ENCODE measurements at places on chromosomes 6 and 20.

DNA sequence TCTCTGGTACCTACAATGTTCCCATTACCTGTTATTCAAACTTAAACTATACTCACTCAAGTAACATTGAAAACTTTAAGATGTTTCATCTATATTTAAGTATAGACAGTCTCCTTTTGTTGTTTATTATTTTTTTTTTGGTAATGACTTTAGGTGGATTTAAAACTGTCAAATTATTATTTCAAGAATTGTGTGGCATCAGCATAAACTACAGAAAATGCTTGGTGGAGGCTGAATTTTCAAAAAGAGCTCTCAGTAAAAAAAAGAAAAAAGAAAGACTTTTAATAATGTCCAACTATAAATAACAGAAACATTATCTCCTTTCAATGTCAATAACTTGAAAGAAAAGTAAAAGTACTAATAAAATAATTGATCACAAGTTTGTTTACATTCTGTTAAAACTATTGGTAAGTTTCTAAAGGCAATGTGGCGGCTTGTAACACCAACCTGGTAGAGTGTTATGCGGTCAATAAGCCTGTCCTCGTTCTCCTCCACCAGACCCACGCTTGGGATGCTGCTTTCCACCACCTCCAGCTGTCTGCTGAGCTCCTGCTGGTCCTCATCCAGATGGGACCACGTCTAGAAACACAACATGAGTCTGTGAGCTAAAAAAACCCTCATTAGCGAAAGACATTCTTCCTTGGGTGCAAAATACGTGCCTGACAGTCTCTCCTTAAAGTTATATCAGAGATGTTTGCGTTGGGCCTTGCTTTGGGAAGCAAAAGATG, 400.6 kb downstream of the SYNE1 start:
- no peak for DNase-seq

DNA sequence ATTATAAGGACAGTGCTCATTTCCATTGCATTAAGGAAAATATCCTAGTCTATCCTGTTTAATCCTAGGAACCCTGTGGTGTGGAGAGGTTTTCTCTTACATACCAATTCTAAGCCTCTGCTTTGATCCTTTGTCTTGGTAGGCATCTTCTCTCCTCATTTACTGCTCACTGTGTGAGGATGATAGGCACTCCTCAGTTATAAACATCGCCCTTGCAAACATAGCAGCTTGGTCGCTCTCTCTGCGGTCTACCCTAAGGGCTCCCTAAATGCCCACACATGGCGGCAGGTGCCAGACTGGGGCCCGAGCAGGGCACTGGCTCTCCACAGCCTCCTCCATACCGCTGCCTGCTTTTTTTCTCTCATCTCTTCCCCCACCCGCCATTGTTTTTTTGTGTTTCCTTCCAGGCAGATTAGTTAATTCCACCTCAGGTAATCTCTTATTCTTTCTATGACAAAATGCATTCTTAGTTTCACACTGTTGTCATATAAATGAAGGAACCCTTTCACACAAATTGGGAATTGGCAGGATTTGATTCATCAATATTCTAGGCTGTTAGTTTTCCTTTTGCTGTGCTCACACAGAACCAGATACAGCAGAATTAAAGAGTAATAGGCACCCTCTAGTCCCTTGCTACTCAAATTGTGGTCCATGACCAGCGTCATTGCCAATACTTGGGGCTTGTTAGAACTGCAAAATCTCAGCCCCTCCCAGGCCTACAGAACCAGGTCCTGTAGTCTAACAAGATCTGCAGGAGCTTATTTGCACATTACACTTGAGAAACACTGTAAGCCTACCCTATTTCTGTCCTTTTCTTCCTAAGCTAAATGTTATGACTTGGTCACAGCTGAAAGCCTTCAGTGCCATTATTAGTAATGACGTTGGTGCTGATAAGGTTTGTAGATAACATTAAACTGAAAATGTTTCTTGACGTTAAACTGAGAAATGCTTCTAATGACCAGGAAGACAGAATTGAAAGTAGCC, 36.3 kb downstream of the CARMIL1 start:
- no peak for DNase-seq

DNA sequence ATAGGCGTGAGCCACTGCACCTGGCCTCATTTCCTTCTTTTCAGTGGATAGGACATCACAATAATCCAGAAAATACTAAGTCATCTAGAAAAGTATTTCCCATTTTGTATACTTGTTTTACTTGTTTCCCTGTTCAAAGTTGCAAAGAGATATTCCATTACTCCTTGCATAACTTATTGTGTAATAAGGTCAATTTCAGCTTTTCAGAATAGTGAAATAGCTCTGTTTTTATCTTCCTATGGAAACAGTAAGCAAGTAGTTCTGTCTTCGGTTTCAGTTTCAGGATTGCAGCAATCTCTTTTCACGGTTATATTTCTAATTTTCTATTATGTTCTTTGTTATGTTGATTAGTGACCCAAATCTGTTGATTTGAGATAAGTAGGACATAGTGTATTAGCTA, 6.0 kb downstream of the STX11 start:
- no peak for DNase-seq

DNA sequence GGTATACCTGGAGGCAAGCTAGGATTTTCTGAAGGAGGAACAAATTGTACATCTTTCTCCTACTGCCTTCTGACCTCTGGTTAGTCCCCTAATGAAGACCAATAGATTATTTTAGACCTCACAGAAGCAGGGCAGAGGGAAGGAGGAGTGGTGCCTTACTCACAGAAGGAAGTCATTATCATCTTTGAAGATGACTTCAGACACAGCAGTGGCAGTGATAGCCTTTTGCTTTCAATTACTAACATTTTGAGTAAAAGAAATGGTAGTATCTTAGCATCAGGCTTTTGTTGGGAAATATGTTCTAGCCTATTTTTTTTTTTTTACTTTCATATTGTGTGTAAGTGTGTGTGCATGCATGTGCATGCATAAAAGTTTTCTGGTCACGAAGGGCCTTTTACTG, 164.2 kb upstream of the PLN start:
- no peak for DNase-seq

DNA sequence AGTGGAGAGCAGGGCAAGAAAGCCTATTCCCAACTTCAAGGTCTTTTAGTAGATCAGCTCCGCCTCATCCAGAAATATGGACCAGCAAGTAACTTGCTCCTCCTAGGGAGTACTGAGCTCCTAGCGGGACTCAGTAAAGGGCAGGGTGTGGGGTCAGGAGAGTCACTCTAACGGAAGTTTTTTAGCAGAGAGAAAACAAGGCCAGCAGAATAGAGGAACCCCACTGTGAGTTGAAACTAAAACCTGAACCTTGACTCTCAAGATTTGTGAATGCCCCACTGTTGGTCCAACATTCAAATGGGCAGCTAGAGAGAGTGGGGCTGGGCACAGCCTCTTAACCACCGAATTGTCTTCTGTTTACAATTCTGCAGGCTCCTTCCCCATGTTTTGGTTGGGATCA, 244.8 kb downstream of the FARS2 start:
- DNase-seq = no peak

DNA sequence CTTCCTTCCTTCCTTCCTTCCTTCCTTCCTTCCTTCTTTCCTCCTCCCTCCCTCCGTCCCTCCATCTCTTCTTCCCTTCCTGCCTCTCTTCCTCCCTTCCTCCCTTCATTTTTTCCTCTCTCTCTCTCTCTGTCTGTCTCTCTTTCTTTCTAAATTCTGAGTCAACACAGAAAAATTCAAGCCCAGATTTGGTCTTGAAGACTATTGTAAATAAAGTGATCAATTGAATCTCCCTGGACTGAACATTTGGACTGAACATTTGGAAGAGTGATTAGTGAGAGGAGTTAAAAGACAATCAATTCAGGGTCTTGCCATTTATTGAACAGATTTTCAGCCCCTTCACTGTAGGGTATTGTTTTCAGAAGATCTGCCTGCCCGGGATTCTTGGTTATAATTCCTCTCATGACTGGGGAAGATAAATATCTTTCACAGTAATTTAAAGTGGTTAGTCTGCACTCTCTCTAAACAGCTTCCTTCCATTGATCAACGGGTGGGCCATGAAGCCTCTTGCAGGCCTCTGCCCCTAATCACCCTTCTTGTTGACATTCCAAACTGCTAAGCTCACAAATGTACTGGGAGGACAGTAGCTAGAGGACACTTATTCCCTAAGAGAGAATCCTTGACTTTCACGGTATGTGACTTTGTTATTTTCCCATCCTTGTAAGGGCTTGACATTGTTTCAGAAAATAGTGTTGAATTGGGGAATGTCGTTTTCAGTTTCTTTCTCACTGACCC, 101.7 kb upstream of the BMP2 start:
- DNase-seq = no peak

DNA sequence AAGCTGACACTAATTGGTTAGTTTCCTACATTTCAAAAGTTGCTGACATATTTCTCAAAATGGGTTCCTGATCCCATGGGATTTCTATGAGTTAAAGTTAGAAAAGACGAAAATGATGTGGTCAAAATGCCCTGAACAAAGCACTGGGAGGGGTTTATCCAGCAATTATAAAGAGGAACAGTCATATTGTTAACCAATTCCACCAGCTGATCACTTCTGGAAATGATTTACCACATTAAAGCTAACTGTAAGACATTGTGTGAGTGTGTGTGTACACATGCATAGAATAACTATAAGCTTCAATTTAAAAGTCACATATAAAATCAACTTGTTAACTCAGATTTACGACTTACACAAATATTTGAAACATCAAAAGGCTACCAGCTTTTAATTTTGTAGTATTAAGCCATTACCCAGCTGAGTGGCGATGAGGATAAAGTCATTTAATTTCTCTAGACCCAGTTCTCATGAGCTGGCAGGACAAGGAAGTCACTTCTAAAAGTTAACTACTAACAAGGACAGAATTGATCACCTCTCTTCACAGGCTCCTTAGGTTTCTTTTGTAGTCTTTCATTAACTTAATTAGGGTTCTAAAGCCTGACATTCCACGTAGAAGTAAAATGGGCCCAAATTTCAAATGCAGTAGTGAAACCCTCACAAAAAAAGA, 40.4 kb downstream of the MAN1A1 start:
- DNase-seq = no peak

DNA sequence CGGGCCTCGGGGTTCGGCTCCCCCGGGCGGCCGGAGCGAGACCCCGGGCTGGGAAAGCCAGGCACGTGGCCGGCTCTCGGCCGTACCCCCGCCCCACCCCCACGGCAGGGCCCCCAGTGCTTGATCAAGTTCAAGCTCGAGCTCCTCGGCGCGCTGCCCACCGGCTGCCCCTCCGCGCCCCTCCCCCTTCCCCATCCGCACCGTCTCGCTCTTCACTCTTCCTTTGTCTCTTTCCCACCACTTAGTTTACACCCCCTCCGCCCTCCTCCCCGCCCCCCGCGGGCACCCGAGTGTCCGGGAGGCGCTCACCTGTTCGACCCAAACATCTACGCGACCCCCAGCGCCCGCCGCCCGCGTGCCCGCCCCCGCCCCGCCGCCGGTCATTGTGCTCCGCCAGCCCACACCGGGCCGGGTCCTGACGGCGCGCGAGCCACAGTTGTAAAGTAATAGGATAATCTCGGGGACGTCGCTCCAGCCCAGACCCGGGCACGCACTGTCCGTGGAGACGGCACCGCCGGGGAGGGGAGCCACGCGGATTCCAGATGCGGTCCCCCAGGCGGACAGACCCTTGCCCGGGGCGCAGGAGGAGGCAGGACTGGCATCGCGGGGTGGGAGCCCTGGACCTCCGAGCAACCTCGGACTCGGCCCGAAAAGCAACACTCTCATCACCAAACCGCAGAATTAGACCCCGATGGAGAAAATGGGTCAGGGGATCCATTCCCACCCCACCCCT, 100.7 kb downstream of the NOL4L start:
- no peak for DNase-seq

DNA sequence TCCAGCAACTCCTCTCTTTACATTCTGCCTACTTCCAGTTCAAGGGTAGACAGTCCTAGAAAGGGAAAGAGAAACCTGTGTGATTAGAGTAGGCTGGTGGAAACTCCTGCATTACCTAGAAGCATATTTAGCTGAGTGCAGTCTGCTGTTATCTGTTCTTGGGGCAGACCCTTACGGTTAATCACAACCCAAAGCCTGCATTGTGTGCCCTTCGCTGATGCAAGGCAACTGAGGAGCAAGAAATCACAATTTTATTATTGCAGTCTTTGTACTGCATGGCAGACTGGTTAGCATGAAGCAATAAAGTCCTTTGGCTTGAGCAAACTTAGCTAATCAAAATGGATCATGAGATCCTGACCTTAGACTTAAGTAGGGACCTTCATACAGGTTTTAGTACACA, 1.5 kb upstream of the GOPC start:
- DNase-seq = no peak

DNA sequence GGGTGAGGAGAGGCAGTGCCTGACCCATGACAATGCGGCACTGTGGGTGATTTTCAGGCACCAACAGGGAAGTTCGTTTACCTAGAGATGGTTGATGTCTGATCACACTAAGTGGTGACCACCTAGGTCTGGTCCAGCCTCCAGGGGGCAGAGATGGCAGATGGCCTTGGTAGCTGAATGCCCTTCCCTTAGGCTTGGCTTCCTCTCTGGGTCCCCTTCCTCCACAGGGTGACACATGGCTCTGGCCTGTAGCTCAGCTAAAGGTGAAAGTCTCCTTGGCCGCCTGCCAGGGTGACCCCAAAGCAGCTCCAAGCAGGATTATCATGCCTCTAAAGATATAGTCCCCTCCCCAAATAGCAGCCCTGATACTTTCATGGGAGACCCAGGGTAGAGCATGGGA, 6.4 kb downstream of the GDAP1L1 start:
- no peak for DNase-seq

- DNase-seq = no peak
Measured at GRCh38 chr6:148762231-148762630, 15.4 kb downstream of the UST start.

DNA sequence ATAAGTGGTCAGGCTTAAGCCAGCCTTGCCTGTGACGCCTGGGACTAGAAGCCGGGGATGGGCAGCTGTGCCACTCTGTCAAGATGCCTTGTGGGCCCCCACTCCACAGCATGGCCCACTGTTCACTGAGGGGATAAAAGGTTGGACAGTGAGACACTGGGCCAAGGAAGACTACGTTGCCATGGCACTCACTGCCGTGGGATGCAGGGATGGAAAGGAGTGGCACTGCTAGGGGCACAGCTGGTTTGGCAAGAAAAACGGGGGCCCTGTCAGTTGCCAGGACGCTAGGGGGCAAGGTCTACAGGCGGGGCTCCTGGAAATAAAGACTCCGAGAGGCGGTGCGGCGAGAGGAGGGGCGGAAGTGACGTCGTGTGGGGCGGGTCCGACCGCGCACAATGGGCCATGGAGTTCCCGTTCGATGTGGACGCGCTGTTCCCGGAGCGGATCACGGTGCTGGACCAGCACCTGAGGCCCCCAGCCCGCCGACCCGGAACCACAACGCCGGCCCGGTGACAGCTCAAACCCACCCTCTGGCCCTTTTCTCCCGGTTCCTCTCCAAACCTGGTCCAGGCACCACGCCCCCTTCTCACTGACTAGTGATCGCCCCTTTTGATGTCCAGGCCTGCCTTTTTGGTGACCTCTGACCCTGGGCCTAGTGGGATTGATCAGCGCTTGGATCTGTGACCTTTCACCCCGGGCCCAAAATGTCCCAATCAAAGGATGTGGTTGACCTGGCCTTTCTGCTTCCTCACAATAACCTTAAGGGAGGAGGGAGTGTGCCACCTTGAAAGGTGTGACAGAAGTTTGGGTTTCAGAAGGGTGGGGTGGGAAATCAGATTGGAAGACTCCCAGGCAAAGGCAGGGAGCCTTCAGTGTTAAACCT, at the start of gene ATAT1:
TSS of gene ATAT1 (plus strand) at position 391 of the 883 bp plus-strand sequence.
- no peak for DNase-seq

Data from AG04450 (cell line).